ENCODE measurements at places on chromosomes 4 and X. TPM values are rescaled to one million over a fixed set of nuclear protein-coding genes. Genes with fewer than 3 reads are reported as not detected.

Gene ZCCHC18
- total RNA-seq, result 0.17 TPM

Gene ZGRF1
- total RNA-seq, result 40.0 TPM

Gene SMIM10
- total RNA-seq, result 0.79 TPM

Gene GPRASP1
- 4.0 TPM for total RNA-seq

Gene CCNA2
- total RNA-seq, result 138 TPM

DNA sequence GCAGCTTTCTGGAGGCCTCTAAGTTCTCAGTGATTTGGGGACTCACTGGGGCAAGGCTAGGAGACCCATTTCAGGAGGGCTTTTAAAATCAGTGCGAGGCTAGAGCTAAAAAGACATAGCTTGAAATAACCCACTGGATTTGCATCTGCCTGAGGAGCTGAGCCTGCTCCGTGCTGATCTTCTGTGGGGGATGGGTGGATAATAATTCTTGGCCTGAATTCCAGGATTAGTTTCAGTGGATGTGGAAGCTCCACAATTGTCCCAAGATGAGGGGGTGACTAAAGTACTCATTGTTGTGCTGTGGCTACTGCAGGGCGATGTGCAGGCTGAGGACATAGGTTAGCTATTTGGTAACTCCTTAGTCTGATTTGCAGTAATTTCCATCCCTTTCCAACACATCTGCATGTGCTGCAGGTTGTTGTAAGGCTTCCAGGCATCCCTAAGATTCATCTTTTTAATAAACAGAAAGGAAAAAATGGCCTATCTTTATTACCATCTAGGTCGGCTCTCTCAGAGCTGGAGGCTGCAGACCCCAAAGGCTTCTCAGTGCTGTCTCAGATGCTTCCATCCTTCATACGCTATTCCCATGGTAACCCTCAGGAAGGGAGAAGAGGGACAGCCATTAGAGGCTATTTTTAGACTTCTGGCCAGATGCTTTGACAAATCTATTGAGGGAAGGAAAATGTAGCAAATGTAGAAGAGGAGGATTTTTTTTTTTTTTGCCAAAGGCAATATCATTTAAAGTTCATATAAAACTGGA is 63.4 kb downstream of the GRXCR1 start:
- DNase-seq, result no peak
- peaks cover 2% of the 10 kb centered on the region for H3K27me3 ChIP-seq
- H3K4me3 ChIP-seq, result no peak overlapping the region
- no peak overlapping the region for H3K27ac ChIP-seq
- no peaks in the 10 kb centered on the region for H3K4me1 ChIP-seq
- no peaks in the 10 kb centered on the region for H3K36me3 ChIP-seq

- no peaks in the 10 kb centered on the region for H3K27me3 ChIP-seq
- peaks cover 26% of the 10 kb centered on the region for H3K4me1 ChIP-seq
- peaks cover 38% of the 10 kb centered on the region for H3K36me3 ChIP-seq
Measured at GRCh38 chr4:4420421-4420820, 33.5 kb downstream of the NSG1 start.

GRCh38 chr4:98566361-98567008 is 91.9 kb downstream of the TSPAN5 start:
- H3K27ac ChIP-seq, result no peak overlapping the region
- no peak overlapping the region for H3K4me3 ChIP-seq
- peaks cover 35% of the 10 kb centered on the region for H3K4me1 ChIP-seq
- DNase-seq, result no peak
- peaks cover 2% of the 10 kb centered on the region for H3K36me3 ChIP-seq

DNA sequence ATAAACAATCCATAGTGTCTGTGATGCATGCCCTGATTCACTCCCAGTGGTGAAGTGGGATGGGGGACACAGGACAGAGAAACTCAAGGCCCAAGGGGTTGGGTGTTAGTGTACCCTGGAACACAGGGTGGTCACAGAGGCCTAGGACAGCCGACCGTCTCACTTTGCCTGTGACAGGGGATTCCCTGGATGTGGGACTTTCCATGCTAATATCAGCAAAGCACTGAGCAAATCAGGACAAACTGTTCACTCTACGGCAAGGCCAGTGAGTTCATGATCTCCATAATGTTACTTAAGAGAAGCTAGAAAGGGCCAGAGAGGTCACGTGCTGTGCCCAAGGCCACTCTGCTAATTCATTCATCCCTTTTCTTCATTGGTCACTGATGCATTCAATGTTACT is 158.7 kb upstream of the RBPJ start:
- no peaks in the 10 kb centered on the region for H3K4me1 ChIP-seq
- DNase-seq, result no peak
- H3K27ac ChIP-seq, result no peak overlapping the region
- no peaks in the 10 kb centered on the region for H3K36me3 ChIP-seq
- H3K4me3 ChIP-seq, result no peak overlapping the region
- no peaks in the 10 kb centered on the region for H3K27me3 ChIP-seq

- H3K4me3 ChIP-seq, result peak overlapping the region; percentile 19
- peaks cover 13% of the 10 kb centered on the region for H3K36me3 ChIP-seq
- peaks cover 47% of the 10 kb centered on the region for H3K4me1 ChIP-seq
- peaks cover 6% of the 10 kb centered on the region for H3K27me3 ChIP-seq
- H3K27ac ChIP-seq, result peak overlapping the region; percentile 93
Measured at GRCh38 chr4:26088433-26088928, 174.5 kb downstream of the SMIM20 start.

- no peak for DNase-seq
- H3K4me3 ChIP-seq, result no peak overlapping the region
- H3K36me3 ChIP-seq, result no peaks in the 10 kb centered on the region
Measured at GRCh38 chrX:124335598-124335997, 3.1 kb downstream of the TEX13D start.

GRCh38 chr4:13207226-13207625 is 276.9 kb downstream of the RAB28 start:
- no peaks in the 10 kb centered on the region for H3K4me1 ChIP-seq
- no peaks in the 10 kb centered on the region for H3K27me3 ChIP-seq
- no peak for DNase-seq
- H3K4me3 ChIP-seq, result no peak overlapping the region
- no peak overlapping the region for H3K27ac ChIP-seq

DNA sequence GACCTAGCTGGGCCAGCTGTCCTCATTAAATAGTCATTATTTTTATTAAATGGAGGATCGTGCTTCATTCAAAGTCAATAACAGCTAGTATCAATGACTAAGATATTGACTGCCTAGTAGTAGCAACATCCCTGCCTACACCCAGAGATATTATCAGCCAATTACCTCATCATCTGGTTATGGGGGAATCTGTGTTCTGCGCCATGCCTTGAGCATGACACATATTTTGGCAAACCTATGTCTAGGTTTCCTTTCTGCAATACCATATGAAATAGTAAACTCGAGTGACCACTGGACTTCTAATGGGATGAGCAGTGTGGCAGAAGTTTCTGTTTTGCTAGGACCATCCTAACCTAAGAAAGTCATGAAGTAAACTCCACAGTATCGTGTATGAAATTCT is 50.0 kb upstream of the AADAT start:
- H3K4me3 ChIP-seq, result no peak overlapping the region
- no peaks in the 10 kb centered on the region for H3K36me3 ChIP-seq
- peaks cover 12% of the 10 kb centered on the region for H3K27me3 ChIP-seq

GRCh38 chr4:2666722-2667247 is 89.4 kb downstream of the TNIP2 start:
- no peak overlapping the region for H3K4me3 ChIP-seq
- H3K36me3 ChIP-seq, result peaks cover 23% of the 10 kb centered on the region
- peak overlapping the region; percentile 50 for H3K27ac ChIP-seq
- peaks cover 17% of the 10 kb centered on the region for H3K4me1 ChIP-seq
- DNase-seq, result no peak

GRCh38 chr4:33085709-33086108 is 2365.5 kb downstream of the PCDH7 start:
- H3K27ac ChIP-seq, result no peak overlapping the region
- no peaks in the 10 kb centered on the region for H3K27me3 ChIP-seq
- DNase-seq, result no peak
- no peak overlapping the region for H3K4me3 ChIP-seq
- no peaks in the 10 kb centered on the region for H3K36me3 ChIP-seq

DNA sequence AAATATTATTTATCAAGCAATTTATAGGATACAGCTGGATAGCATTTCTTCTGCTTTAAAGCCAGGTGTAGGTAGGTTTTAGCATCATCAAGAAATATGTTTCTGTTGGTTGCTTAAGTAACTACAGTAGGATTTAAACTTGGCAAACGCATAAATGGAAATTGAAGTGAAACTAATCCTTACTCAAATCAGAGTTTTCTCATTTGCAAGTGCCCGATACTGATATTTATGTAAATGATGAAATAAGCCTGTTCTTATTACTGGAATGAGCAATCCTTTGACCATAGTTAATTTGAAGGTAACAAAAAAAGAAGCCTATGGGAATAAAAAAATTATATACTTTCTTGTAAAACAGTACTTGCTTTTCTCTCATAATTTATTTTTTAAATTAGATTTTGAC is 23.2 kb upstream of the PIGA start:
- no peak for DNase-seq
- no peaks in the 10 kb centered on the region for H3K36me3 ChIP-seq

DNA sequence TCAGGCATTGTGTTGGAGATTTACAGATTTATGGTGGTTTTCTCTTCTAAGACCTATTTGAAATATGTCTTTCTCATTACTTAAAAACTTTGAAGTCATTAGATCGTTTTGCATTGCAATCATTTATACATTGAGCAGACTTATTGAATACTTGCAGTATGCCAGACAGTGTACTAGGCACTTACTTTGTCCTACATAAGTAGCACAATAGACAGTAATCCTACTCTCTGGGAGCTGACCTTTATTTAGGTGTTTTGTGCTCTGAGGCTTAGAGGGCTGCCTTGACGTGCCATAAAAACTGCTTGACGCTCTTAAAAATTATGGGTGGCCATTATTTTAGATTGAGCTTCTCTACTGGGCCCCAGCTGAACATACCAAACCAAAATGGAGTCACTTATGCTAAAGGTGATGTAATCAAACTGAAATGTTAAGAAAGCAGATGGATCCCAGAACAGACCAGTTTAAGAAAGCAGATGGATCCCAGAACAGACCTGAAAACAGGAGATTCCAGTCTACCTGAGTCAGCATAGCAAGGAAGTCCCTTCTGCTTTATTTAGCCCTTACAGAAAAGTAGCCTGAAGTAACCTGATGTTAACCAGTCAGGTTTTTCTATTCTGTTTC is 42.4 kb downstream of the PTTG2 start:
- H3K36me3 ChIP-seq, result no peaks in the 10 kb centered on the region
- peaks cover 30% of the 10 kb centered on the region for H3K4me1 ChIP-seq
- no peak for DNase-seq
- H3K27me3 ChIP-seq, result no peaks in the 10 kb centered on the region
